Hepatic stellate cell (primary cell): ENCODE measurements at places on chromosomes 5 and 9.

DNA sequence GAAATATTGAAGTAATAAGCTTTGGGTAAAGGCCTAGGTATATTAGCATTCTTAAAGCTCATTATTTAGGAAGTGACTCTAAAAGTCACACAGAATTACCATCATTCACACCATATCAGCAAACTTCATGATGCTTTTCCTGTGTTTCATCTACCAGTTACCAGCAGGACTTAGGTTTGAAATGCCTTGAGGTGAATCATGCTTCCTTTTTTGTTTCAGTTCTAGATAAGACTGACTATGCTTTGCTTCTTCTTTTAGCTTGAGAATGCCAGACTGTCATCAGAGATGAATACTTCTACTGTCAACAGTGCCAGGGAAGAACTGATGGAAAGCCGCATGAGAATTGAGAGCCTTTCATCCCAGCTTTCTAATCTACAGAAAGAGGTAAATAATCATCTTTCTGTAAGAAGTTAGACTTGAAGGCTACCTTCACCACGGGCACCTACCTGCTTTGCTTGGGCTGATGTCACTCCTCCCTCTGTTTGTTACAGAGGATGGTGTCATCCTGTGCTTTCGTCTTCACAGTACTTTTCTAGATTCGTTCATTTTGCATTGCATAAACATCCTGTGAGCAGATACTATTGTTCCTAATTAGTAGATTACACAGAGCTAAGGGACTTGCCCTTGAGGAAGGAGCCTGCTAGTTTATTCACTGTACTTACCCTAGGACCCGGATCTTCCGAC is 34.7 kb downstream of the LMNB1 start:
- DNase-seq = no peak

DNA sequence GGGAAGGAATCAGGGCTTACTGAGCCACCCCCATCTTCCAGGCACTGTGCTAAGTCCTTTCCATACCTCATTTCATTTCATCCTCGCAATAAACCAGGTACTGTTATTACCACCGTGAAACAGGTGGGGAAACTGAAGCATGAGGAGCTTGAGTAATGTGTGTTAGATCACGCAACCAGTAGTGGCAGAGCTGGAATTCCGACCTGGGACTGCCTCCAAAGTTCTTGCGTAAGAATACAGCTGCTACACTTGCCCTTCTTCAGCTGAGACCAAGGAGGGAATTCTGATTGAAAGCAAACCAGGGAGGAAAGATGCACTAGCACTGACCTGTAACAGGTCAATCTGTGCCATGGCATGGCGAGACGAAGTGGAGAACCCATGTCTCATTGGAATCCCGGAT is 113.4 kb upstream of the MSX2 start:
- DNase-seq = no peak

- no peak for DNase-seq
These were observed 2.8 kb downstream of the PDGFRB start for GRCh38 chr5:150152636-150153462.

DNA sequence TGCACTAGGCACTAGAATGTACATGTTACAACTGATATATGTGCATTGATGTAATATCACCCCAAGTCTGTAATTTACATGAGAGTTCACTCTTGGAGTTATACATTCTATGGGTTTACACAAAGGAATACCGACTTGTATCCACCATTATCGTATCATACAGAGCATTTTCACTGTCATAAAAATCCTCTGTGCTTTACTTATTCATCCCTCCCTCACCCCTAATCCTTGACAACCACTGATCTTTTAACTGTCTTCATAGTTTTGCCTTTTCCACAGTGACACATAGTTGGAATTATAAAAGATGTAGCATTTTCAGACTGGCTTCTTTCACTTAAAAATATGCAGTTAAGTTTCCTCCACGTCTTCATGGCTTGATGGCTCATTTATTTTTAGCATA is 11.1 kb upstream of the RFK start:
- DNase-seq = no peak

GRCh38 chr9:92964607-92965060 is 17.3 kb downstream of the FGD3 start:
- no peak for DNase-seq

DNA sequence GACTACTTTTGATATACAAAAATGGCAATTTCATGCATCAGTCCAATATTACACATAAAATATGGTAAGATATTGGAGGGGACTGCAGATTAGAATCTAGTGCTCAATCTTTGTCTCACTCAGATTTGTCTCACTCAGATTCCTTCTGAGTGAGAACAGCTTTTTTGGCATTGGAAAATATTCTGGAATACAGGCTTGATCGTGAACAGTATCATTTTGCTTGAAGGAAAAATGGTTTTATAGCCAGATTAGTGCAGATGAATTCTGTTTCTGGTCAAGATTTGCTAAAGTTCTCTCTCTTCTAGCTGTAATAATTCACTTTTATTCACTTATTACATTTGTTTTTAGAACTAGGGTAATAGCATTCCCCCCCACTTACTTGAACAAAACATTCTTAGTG is 51.2 kb downstream of the MAN2A1 start:
- no peak for DNase-seq

DNA sequence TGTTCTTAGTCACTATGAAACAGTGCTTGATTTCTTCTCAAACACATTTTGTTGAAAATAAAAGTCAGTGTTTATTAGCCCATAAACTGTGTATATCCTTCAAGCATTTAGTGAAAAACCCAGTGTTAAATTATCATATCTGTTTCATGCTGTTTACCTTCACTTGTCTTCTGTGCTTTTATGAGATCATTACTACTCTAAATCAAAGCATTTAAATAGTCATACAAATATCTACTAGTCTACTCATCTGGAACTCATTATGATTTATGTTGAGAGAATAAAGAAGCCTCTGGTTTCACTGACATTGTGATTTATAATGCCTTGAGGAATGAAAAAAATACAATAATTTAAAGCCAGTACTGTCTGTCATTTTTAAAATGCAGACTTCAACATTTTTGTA is 366.5 kb downstream of the SLCO4C1 start:
- no peak for DNase-seq

DNA sequence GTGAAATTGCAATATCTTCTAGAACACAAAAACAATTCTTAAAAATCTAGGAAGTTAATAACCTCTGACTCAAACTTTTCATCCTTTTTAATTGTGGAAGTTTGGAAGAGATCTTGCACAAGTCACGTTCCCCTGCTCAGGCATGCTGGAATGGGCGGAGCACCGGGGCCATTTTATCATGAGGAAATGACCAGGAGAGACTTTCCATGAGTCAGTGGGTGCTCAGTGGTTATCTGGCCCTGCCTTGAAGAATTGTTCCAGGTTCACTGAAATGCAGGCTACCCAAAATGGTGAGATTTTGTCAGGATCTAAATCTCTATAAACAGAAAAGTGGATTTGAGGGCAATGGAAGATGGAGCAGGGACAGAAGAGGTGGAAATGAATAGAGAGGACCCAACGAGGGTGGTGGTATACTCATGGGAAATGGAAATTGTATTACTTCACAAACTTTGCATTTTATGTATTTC is 61.2 kb downstream of the FYB1 start:
- DNase-seq = no peak
